ENCODE measurements at places on chromosomes 3 and 15.

DNA sequence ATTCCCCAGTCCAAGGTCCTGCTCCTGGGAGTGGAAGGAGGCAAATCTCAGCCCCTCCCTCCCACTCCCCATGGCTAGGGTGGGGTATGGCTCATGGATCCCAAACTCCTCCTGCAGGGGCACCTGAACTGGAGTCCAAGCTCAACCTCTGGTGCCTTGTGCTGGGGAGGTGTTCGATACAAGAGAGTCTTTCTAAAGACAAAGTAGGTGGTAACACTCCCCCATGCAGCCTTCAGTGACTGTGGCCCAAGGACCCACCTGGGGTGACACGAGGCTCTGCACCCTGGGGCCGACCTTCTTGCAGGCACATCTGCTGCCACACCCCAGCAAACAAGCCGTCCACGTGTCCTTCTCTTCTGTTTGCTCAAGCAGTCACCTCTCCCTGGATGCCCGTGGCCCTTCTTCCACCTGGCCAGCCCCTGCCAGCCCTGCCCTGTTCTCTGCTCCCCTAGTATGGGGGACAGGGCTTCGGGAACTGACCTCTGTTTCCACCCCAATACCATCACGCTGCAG, 36.7 kb upstream of the SLC6A11 start:
- DNase-seq, result no peak

GRCh38 chr3:152376351-152377183, 107.8 kb downstream of the MBNL1 start:
- no peak for DNase-seq

- DNase-seq, result peak; percentile 65
These were observed 82.7 kb downstream of the SLC25A26 start for GRCh38 chr3:66303491-66303901.

DNA sequence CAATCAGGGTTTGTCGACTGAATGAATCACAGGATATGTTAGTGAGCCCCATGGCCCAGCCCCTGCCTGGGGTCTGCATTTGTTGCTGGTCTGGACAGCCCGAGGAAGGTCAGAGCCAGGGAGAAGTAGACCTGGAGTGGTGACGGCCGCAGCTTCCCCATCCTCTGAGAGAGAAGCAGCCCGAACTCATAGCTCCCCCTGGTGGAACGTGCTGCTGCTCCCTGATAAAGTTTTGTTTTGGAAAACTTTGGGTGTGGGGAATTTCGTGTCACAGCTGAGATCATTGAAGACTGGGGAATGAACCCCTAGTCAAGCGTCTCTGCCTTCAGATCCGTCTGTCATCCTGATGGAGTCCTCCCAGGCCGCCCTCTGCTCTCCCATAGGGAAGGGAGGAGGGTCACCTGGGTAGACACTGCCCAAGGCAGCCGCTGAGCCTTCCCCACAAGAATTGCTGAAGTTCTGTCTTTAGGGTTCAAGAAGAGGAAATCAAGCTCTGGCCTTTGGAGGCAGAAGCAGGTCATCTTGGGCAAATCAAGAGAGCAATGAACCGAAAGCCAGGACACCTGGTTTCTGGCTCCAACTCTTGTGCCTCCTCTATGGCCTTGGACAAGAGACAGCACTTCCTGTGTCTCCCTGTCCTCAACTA, 60.5 kb downstream of the GLDN start:
- DNase-seq, result no peak

DNA sequence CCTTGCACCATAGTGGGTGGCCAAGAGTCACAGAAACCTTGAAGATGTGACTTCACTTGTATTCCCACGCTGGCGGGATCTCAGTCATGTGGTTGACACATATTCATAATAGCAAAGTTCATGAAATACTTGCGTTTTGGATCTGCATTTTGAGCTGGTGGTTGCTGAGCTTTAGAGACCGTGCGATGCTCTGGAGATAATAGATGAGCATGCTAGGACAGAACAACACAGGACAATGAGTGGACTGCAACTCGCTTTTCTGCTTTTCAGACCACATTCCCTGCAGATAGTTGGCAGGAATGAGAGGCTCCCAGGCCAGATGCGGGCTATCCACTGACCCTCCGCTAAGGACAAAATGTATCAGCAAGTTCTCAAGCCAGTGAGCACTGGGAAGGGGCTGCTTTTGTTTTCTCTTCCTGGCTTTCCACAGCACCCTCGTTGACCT, 13.8 kb upstream of the STARD5 start:
- DNase-seq, result no peak

DNA sequence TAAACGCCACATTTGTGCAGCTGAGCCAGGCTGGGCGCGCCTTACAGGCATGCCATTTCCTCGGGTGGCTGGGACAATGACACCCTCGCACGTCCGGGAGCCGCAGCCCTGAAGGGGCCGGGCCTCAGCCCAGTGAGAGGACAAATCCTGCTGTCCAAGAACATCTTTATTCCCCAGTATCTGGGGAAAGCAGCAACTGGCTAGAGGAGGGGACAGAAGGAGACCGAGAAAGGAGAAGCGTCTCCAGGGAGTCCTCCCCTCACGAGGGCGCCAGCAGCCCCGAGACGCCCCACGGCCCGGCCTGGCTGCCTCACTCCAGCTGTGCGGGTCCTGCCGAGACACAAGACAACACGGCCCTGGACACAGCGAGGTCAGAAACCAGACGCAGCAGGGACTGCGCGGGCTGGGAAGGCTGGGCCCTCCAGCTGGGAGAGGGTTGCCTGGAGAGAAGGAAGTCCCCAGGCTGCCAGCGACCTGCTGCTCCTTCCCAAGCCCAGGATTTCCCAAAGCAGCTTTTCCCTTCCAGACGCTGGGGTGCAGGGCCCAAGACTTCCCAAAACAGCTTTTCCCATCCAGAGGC, 130.2 kb downstream of the CHSY1 start:
- peak; percentile 37 for DNase-seq
